Activated naive CD4-positive, alpha-beta T cell treated with anti-CD3 and anti-CD28 coated beads, Interleukin-2, amount 50 U/mL, for 72 hours (primary cell): ENCODE measurements at places on chromosomes 4 and X. TPM values are rescaled to one million over a fixed set of nuclear protein-coding genes. Genes with fewer than 3 reads are reported as not detected.

DNA sequence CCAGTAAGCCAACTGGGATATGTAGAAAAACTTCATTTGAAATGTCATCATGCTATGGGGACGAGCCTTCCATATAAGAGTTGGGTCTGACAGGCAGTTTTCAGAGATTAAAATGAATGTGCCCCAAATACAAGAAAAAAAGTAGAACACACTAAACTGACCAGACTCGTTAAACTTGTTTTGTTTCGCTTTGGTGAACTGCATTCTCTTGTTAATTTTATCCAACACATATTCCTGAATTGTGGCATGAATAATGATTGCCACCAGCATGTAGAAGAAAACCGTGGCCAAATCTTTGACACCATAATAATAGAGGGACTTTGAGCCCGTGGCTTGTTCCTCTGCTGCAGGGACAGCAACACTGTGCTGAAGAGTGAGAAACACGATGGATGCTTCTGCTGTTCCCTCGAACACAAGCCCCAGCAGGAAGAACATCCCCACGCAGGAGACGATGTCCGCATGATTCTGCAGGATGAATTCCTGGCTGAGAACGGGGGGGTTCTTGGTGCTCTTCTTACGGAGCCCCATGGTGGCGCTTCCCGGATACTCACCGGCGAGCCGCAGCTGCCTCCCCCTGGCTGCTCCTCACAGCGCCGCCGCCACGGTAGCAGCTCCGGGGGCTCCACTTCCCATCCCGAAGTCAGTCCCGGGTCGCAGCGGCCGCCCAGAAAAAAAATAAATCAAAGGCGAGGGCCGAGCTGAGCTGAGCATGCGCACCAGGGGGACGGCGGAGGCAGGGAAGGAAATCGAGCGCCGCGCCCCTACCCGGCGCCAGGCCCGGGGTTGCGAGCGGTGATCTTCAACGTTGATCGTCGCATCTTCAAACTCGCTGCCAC is at the start of gene TRAM1L1:
TRAM1L1 (minus strand) TSS at position 711 of the 836 bp plus-strand sequence; CDS start at position 528, 183 bp downstream.
- peak; percentile 2 for DNase-seq

GRCh38 chrX:47637546-47638195 is 7.9 kb upstream of the CFP start:
- no peak for DNase-seq

DNA sequence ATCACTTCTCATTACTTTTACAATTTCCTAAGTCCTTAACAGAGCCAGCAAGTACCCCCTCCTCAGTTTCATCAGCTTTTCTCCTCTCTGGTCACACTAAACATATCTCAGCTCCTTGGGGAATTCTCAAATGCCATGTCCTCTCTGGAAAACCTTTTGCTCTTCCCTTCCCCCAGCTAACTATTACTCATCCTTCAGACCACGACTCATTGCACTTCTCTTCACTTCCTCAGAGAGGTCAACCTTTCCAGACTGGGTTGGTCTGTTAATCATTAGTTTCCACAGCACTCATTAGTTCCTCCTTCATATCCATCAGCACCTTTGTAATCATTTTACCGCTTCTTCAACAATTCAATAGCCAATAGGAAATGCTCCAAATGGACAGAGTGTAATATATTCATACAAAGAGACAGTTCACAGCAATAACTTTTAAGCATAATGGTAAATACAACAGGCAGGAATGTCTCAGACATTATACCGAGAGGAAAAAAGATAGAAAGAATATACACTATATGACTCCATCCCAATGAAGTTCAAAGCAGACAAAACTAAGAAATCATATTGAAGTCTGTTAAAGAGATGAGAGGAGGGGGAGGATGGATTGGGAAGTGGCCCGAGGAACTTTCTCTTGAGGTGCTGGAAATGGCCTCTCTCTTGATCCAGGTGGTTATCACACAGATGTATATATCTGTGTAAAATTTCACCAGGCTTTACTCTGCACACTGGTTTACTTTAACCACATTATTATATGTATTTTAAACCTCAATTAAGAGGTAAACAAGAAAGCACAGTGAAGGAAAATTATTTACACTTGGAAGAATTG is 39.6 kb downstream of the DDX60L start:
- DNase-seq: no peak

GRCh38 chr4:78870056-78870455 is 69.2 kb downstream of the PAQR3 start:
- DNase-seq: no peak

DNA sequence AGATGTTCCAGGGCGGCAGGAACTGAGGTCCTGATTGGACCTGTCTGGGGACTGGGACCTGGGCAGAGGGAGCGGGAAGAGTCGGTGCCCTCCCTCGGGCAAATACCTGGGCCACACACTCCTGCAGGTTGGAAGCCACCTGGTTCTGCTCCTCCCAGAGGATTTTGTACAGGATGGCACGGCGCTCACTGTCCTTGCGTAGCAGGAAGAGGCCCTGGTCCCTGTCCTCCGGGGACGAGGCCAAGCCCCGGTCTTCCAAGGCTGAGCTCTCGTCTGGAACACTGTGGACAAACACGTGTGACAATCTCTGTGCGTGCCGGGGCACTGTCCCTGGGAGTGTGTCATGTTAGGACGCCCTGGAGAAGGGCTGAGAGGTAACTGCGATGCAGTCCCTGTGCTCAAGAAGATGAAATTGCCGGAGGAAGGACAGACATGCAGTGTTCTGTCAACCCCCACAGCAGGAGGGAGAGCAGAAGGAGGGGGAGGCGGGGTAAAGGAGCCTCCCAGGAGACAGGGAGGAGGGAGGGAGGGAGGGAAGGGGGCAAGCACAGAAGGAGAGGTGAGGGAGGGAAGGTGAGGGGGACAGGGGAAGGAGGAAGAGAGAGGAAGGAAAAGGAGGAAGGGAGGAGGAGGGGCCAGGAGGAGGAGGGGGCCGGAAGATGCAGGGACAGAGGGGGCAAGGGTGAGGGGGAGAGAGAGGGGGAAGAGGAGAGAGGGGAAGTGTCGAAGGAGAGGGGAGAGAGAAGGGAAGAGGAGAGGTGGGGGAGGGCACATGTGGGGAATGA is 29.0 kb downstream of the PDHA1 start:
- peak; percentile 2 for DNase-seq

DNA sequence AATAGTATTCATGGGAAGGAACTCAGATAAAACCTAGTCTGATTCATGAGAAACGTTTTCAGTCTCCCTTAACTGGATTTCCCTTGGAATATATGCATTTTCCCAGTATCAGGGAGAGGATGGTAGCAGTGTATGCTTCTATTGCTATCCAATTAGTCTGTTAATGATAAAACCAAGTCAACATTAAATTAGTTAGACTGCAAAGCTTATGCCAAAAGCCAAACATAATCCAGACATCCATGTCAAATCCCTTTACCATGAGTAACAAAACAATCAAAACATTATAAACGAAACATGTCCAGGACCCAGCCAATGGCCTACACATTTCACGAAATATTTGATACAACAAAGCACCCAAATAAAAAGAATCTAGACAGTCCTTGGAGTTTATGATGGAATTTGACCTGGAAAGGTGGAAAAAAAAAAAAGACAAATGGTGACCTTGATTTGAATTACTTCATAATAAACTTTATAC is 34.5 kb upstream of the VEGFD start:
- DNase-seq: no peak

Gene SYTL5
- total RNA-seq: not detected

DNA sequence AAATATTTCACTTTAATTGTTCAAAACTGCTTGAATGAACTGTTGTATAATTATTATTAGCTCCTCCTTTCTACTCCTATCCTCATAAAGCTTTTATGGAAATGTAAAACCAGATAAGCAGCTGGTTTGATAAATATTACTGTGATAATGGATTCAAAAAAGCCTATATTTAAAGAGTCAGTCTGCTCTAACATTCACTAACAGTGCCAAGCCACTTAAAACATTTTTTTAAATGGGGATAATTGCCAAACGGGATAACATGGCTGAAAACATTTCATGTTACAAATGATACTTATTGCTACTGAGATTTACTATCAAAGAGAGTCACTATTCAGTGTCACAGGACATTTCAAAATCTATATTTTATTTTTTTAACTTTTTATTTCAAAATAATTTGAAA is 17.4 kb downstream of the ARHGAP24 start:
- DNase-seq: no peak
